Fibroblast of upper back skin (primary cell): ENCODE measurements at places on chromosomes 6 and 20.
A peak's percentile ranks its signal among the peaks of the same experiment; 100 is the strongest.

DNA sequence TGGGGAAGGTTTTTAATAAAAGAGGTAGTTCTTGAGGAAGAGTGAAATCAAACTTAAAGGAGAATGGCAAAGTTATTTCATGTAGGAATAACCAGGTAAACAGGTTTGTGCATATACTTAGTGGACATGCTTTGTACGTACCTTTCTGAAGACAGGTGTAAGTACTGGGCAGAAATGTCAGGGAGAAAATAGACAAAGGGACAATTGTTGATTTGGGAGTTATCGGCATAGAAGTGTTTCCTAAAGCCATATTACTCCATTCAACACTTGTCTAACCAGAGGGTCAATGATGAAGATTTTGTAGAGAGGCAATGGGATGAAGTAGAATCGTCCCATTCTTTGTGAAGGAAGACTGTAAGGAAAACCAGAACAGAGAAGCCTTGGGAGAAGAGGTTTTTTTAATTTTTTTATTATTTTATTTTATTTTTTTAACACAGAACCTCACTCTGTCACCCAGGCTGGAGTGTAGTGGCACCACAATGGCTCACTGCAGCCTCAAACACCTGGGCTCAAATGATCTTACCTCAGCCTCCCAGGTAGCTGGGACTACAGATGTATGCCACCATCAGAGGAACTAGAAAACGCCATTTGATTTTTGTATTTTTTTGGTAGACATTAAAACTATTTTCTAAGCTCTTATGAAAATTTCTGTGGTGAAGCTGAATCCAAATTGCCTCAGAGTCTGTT, 18.0 kb downstream of the SMAP1 start:
- no peak for DNase-seq

- no peak for DNase-seq
Observed at GRCh38 chr6:163352011-163352685, 62.4 kb upstream of the QKI start.

DNA sequence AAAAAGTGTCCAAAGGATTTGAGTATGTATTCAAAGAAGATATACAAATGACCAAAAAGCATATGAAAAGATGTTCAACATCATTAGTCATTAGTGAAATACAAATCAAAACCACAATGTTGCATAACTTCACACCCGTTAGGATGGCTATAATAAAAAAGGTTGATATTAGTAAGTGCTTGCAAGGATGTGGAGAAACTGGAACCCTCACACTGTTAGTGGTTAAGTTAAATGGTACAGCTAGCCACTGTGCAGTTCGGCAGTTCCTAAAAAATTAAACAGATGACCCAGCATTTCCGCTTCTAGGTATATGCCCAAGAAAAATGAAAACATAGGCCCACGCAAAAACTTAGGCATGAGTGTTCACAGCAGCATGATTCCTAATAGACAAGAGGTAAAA, 38.6 kb downstream of the IBTK start:
- no peak for DNase-seq

- no peak for DNase-seq
Observed at GRCh38 chr20:43046966-43047365, 142.7 kb downstream of the PTPRT start.

DNA sequence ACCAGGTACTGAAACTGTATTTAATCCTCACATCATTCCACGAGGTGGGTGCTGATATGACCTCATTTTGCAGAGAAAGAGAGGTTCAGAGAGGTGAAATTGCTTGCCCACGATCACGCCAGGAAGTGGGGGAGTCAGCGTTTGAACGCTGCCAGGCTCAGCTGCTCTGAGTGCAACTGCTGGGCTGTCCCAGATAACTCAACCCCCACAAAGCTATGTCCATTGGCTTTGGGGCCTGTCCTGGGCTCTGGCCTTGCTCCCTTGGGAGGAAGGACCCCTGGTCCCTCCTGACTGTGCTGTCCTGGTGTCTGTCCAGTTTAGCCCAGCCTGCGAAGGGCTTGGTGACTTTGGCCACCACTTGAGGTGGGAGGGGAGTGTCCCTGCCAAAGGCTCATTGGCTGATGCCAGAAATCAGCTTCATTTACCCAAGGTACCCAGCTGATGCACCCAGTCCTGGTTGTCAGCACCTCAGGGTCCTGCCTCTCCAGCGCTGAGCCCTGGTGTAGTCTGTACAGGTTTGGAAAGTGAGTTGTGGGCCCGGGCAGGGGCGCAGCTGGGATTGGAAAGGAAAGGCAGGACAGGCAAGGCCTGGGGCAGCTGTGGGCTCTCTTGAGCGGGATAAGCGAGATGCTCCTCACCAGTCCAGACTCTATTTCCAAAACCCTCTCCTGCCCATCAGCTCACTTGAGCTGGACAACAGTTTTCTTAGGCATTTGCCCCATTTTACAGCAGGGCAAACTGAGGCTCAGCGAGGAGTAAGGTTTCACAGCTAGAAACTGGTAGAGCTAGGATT, 38.5 kb downstream of the SUN5 start:
- DNase-seq: no peak

- DNase-seq: no peak
Observed at GRCh38 chr20:16982091-16982726, 234.1 kb downstream of the OTOR start.

DNA sequence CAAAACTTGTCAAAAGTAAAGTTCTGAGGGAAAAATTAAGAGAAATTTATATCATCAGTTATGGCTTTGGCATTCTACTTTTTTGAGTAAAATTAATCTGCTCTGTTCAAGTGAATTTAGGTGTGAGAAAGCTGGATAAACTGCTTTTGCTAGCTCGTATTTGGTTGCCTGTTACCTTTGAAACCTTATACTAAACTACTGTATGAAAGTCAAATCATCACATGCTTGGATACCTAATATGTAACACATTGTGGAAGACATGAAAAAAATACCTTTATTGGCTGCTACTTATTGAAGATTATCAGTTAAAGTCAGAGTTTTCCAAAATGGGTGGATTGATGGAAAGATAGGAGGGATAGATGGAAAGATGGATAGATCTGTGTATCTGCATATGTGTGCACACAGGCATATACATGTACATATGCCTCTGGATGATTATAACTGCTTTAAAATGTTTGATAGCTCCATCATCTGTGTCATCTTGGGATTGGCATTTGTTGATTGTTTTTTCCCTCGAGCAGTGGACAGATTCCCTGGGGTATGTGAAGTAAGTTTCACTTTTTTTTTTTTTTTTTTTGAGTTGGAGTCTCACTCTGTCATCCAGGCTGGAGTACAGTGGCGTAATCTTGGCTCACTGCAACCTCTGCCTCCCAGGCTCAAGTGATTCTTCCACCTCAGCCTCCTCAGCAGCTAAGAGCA, 24.3 kb downstream of the SCAF8 start:
- no peak for DNase-seq

DNA sequence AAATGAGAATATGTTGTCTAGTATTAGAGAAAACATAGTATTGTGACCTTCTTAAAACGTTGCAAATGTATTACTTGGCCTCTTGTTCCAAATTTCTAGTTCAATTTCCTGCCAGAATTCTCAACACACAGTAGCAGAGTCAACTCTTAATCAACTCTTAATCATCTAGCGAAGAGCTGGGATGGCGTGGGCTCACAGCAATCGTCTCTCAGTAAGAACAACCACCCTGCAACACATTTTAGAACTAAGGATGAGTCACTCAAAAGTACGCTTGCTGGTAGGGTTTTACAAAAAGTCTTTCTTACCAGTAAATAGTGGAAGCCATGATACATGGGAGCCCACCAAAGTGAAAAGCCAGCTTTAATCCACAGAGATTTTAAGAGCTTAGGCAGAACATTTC, 24.6 kb downstream of the GPR6 start:
- no peak for DNase-seq

- DNase-seq: no peak
Observed at GRCh38 chr20:43102394-43102793, 87.3 kb downstream of the PTPRT start.

DNA sequence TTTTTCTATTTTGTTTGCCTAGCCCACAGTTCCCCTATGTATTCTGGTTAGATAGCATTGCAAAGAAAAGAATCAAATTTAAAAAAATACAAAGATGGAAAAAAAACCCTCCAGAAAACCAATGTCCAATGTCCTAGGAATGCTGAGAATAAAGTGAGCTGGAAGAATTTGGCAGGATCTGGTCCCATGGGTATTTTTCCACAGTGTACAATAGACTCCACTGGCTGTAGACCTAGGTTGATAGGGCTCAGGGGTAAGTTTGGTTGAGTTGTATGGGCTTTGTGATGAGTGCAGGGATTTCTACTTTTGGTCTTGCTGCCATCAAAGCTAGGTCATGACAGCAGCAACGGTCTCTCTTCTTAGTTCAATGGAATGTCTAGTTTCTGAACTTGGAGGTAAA, 41.5 kb downstream of the SLC22A2 start:
- peak; percentile 82 for DNase-seq

DNA sequence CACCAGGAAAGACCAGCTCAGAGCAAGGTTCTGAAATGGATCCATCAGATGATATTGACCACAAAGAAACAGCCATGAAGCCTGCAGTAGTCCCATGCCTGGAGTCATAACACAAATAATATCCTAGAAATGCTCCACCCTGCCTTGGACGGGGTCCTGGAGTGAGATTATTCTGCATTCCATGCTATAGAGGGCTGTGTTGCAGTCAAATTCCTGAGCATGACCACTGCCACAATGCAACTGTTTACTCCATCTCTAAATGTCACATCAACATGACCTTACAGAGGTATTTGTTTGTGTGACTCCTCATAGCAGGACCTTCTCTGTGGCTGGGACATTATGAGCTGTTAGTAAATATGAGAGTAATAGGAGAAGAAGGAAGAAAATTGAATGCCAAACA, 257.5 kb upstream of the TCF21 start:
- DNase-seq: peak; percentile 55

GRCh38 chr6:1526398-1527072, 83.2 kb upstream of the FOXC1 start:
- no peak for DNase-seq

DNA sequence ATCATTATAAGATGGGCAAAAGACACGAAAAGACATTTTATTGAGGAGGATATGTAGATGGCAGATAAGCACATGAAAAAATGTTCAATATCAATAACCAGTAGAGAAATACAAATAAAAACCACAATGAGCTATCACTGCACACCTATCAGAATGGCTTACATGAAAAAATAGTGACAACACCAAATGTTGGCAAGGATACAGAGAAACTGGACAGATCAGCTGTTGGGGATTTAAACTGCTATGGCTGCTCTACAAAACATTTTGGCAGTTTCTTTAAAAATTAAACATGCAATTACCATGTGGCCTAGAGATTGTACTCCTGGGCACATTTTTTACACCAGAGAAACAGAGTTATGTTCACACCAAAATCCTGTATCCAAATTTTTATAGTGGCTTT, 172.7 kb upstream of the TENT5A start:
- DNase-seq: no peak

DNA sequence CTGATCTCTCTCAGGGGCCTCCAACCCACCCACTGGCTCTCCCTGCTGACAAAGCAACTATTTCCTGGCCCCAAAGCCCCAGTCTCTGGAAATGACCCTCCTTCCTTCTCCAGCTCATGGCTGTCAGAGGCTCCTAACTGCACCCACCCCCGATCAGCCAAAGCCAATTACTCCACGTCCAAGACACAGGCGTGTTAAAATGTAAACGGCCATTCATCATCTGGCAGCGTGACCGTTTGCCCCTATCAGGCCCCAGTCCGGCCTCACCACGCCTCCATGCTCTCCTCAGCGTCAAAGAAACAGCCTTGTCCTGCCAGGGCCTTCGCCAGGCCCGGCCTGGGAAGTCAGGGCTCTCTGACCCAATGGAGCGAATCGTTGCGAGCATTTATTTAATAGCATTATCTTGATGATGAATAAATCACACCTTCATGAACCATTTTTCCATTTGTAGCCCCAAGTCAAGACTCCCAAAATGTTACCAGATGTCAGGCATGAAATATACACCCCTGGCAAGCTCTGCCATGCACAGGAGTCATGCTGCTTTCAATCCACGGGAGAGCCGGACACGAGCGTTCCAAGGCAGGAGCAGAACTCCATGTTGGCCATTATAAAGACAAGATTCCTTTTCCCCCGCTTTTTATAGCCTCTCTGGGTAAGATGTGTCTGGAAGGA, 17.7 kb downstream of the RIPOR3 start:
- DNase-seq: no peak

- DNase-seq: no peak
Observed at GRCh38 chr6:19041906-19042305, 654.8 kb downstream of the RNF144B start.

DNA sequence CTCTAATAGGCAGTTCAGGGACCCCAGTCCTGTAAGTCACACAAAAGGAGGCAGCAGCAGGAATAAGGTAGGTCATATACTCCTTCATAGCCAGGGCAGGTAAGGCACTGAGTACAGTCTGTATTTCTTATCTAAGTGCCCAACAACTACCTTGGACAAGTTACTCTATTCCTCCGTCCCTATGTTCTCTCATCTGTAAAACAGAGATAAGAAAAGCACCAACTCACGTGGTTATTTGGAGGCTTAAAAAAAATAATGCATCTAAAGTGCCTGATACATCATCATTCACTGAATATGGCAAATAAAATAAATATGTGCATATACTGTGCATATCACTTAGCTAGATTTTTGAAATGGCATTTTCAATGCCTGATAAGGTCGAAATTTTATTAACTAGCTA, 298.1 kb upstream of the CDYL start:
- DNase-seq: no peak

GRCh38 chr20:33673114-33673409, 1.2 kb downstream of the NECAB3 start:
- no peak for DNase-seq

- no peak for DNase-seq
Observed at GRCh38 chr20:19745584-19745983, 12.5 kb upstream of the RIN2 start.

DNA sequence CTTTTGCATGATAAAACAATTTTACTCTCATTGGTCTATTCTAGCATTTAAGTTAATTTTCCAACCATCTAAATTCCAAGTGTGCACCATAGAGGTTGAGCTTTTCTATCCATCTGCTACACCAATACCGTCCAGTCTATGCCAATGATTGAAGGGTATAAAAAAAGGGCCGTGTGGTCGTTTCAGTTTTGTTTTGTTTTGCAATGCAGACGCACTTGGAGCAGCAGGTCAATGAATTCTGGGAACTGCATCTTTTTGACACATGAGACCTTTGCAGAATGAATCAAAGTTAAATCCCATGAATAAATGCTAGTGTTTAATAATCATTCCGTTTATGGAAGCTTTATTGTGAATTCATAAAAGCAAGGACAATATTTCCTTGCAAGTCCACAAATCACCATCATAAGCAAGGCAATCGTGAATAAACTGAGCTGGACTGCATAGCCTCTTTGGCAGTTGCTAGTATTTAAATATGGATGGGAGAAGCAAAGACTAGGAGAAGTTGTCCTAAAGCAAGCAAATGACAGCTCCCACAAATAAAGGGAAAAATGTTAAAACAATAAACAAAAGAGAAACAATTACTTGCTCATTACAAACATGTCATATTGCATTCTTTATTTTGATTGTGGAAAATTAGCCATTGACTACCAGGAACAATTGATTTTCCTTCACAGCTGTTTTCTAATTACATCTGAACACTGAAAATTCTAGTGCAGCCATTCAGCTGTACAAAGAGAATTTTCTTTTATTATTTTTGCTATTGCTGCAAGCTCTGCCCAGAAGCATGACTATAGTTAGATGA, 649.7 kb upstream of the GJE1 start:
- no peak for DNase-seq
